ENCODE measurements at places on chromosomes 12 and 14.
A peak's percentile ranks its signal among the peaks of the same experiment; 100 is the strongest.

DNA sequence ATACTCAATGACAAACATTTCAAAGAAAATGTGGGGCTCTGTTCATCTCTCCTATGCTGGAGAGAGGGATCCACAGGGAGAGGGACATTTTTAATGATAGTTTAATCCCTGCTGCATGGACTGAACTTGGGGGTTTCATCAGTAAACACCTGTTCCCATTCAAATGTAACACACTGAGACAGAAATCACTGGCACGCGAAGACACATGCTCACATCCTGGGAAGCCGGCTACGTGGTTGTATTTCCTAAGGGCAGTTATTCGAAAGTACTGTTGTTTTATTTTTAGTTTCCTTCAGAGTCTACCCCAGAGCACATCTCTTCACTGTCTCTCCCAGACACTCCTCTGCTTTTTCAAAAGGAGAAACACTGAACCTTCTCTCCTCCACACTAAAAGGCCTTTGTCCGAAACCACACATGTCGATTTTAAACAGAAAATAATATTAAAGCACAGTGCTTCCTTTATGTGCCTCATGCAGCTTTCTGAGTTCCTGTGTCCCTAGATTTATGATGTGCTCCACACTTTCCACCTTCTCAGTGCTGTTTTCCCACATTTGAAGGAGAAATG, 52.8 kb downstream of the PTHLH start:
- no peak for DNase-seq

DNA sequence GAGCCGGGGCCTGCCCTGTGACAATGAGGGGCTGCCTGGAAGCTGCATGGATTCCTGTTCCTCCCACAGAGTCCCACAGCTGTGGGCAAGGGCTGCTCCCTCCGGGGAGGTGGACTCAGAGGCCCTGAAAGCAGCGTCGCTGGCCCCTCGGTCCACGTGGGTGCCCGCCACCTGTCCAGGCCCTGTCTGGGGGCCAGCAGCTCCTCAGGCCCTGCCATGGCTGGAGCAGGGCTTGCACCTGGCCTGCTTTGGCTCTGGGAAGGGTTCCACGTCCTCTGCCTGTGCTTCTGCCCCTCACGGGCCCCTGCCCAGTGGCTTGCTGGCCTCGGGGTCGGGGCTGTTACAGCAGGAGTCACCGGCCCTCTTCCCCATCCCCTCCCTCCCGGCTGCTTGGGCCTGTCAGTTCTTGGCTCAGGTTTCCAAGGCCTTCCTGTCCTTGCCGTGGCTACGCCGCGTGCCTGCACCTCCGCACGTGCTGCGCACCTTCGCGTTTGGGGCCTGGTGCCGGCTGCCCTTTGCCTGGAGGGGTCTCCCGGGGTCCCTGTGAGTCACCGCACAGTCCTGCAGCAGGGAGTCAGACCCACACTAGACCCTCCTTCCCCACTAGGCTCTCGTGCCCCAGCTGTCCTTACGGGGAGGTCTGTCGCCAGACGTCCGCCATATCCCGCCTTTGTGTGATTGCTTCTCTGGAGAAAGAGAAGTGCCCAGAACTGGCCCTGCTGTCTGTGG, 5.8 kb downstream of the FBRSL1 start:
- no peak for DNase-seq

GRCh38 chr12:20602641-20603391, 92.3 kb upstream of the SLCO1C1 start:
- peak; percentile 46 for DNase-seq

- DNase-seq, result no peak
Observed at GRCh38 chr12:65414526-65414925, 136.0 kb downstream of the MSRB3 start.

GRCh38 chr14:75577729-75578101, 705 bp upstream of the FLVCR2 start:
- peak; percentile 82 for DNase-seq

Measured in fibroblast of gingiva (primary cell).